GM12864 (cell line): ENCODE measurements at places on chromosomes 12 and 14.

GRCh38 chr12:3480764-3481163 lies 10.2 kb upstream of the PRMT8 start:
- no peak for DNase-seq

GRCh38 chr12:31474751-31475150 lies 116.2 kb downstream of the DENND5B start:
- no peak for DNase-seq

- DNase-seq: no peak
Measured at GRCh38 chr12:11071414-11071813, 9.3 kb upstream of the TAS2R46 start.

DNA sequence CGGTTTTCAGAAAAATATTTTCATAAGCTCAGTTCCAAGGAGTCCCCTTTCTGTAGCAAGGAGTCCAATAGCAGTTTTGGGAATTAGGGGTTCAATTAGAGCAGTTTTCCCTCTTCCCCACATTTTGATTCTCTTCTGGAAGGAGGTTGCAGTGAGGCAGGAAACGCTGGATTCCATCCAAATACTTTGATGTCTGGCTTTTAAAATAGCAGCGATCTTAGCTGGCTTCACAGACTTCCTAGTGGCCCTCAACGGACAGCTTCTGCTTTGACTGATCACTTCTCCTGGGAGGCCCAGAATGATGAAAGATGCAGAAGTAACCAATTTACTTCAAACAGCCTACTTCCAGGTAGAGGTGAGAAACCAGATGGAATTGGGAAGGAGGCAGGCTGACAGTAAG lies 63.1 kb downstream of the C12orf75 start:
- DNase-seq: no peak

DNA sequence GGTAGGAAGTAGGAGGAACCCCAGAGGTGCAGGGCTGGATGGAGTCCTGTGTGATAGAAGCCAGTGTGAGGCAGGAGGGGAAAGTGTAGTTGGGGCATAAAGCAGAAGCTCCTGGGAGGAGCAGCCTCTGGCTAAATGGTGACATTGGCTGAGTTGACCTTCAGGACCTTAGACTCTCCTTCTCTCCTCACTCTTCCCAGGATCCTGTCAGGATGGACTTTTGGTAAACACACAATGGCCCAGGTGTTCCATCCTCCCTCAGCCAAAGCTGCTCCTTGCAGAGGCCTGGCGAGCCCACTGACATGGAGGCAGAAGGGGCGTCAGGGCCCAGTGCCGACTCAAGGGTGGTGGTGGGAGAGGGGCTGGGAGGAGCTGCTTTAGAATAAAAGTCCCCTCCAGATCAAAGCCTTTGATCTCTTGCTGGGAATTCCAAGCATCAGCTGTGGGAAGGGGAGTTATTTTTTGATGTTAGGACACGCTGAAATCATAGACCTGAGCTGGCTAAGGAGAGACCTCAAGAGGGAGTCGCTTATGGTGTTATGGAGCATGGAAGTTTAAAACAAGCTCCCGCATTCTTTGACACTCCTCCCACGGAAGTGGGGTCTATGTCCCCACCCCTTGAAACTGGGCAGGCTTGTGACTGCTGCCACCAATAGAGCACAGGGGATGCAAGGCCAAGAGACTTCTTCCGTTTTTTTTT lies 44.1 kb downstream of the SMIM41 start:
- DNase-seq: no peak
